CD4-positive, alpha-beta T cell treated with Interleukin-2 at 100 ng/mL for 4 hours (primary cell): ENCODE measurements at places on chromosomes 13 and 19.

GRCh38 chr19:5281588-5281987 lies 59.0 kb downstream of the PTPRS start:
- no peak for DNase-seq

DNA sequence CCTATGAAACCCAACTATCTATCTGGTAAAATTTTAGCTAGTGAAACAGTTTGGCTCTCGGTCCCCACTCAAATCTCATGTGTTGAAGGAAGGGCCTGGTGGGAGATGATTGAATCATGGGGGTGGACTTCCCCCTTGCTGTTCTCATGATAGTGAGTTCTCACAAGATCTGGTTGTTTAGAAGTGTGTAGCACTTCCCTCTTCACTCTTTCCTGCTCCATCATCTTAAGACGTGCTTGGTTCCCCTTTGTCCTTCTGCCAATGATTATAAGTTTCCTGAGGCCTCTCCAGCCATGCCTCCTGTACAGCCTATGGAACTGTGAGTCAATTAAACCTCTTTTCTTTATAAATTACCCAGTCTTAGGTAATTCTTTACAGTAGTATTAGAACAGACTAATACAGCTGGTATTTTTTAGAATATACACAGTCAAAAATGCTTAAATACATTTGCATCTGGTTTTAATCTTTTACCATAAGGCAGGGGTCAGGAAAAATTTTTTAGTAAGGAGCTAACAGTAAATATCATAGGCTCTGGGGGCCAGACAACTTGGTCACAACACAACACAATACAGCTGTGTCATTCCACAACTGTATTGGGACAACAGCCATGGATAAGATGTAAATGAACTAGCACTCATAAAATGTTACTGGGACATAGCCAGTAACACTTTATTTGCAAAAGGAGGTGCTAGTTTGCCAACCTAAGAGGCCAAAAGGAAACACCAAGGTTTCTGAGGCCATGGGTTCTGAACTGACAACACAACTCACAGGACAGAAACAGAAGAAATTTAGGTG lies 24.3 kb downstream of the DZIP1 start:
- no peak for DNase-seq

DNA sequence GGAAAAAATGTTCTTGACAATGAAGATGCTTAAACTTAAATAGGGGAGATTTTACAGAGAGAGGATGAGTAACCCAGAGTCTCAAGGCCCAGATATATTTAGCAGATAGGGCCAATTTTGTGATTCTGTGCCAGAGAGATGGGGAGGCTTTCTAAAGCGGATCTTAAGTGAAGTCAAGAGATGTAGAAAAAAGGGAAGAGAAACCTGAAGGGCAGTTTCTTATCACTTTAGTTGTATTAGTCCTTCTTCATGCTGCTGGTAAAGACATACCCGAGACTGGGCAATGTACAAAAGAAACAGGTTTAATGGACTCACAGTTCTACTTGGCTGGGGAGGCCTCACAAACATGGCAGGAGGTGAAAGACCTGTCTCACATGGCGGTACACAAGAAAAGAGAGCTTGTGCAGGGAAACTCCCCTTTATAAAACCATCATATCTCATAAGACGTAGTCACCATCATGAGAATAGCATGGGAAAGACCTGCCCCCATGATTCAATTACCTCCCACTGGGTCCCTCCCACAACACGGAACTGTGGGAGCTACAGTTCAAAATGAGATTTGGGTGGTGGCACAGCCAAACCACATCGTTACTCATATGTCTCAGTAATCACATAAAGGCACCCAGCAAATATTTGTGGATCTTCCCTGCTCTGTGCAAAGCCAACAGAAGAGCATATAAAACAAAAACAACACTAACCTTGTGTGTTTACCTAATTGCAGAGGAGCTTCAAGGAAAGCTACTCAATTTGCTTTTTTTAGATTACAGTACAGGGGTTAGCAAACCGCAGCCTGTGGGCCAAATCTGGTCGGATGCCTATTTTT lies 102.6 kb upstream of the MYCBP2 start:
- DNase-seq = peak; percentile 0

- DNase-seq = no peak
Observed at GRCh38 chr13:19050901-19051300, 130.7 kb downstream of the TUBA3C start.

GRCh38 chr13:41282129-41282571 lies 18.8 kb upstream of the MTRF1 start:
- DNase-seq = no peak

DNA sequence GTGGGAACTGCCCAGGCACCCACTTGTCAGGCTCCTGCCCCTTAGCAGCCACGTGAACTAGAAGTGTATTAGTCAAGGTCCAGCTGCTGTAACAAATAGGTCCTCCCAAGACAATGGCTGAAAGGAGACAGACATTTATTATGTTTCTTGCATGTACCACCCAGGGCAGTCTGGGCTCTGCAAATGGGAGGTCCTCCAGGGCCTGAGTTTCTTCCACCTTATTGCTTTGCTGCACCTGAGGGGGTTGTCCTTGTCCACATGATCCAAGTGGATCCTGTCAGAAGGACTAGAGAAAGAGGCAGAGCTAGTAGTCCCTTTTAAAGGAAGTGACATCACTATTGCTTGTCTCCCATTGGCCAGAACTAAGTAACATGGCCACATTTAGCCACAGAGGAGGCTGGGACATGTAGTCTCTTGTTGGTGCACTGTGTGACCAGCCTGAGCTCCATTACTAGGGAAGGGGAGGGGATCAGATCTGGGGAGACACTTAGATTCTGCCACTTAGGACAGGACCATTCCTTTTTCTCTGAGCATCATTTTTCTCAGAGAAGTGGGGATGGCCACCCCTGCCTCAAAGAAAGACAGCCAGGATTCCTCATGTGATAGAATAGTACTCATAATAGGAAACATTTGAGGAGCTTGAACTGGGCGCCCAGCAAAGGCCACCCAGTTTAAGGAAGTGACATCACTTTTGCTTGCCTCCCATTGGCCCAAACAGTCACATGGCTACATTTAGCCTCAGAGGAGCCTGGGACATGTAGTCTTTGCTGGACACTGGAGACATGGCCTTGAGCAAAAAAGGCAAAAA lies 15.1 kb downstream of the CC2D1A start:
- DNase-seq = peak; percentile 28

DNA sequence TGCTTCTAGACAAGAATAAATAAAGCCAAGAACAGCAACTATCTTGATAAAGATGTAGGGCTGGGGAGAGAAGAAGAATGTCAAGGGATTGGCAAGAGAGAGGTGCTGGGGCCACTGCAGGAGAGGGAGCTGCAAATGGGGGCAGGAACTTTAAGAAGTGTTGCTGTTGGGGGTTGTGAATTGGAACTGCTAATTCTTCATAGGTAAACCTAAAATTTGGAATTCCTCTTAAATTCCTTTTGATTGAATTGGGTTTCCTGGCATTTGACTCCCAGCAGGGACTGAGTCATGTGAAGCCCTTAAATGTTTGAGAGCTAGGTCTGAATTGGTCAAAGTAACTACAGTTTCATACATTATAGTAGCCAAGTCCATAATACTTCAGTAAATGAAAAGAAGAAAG lies 305.6 kb upstream of the TMTC4 start:
- no peak for DNase-seq

DNA sequence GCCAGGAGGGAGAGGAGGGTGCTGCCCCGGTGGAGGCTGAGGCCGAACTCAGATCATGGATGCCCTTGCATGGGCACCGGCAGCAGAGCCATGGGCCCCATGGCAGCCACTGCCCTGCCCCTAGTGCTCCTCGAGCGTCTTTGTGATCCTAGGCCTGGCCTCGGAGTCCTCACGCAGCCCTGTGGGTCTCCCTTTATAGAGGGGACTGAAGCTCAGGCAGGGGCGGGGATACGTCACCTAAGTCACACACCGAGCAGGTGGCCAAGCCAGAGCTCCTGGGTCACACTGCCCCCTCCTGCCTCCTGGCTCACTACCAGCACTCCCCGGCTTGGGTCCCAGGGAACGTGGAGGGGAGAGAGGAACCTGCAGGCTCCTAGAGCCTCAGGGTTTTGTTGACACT lies 28.7 kb downstream of the DHX34 start:
- DNase-seq = no peak

GRCh38 chr13:114318624-114319023 lies 4.3 kb downstream of the CHAMP1 start:
- DNase-seq = no peak

DNA sequence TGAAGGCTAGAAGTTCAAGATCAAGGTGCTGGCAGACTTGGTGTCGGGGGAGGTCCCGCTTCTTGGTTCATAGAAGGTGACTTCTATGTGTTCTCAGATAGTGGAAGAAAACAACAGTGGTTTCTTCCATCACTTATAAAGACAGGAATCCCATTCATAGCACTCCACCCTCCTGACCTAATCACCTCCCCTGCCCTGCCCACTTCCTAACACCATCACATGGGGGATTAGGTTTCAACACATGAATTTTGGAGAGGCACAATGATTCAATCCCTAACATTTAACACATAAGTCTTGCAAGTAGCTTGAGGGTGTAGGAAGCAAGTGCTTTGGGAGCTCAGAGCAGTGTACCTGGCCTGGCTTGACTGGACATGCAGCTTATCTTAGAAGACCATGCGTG lies 142.8 kb upstream of the TSHZ3 start:
- DNase-seq = no peak

DNA sequence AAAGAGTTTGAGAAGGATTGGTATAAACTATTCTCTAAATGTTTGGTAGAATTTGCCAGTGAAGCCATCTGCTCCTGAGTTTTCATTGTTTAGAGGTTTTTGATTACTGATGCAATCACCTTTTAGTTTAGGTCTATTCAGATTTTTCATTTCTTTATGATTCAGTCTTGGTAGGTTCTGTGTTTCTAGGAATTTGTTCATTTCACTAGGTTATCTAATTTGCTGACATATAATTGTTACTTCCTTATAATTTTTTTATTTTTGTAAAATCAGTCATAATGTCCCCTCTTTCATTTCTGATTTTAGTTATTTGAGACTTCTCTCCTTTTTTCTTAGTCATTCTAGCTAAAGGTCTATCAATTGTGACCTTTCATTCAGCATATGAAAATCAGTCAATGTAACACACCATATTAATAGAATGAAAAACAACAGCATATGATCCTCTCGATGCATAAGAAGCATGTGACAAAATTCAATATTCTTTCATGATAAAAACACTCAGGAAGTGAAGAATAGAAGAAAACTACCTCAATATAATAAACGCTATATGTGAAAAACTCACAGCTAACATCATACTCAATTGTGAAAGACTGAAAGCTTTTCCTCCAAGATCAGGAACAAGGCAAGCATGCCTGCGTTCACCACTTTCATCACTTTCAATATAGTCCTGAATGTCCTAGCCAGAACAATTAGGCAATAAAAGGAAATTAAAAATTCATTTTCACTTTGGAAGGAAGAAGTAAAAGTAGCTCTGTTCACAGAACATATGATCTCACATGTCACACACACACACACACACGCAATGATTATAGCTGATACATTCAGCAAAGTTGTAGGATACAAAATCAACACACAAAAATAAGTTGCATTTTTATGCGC lies 149.1 kb downstream of the COG6 start:
- no peak for DNase-seq

- DNase-seq = no peak
Observed at GRCh38 chr13:111510502-111511218, 190.2 kb downstream of the TEX29 start.

- no peak for DNase-seq
Observed at GRCh38 chr19:30423481-30423880, 51.3 kb downstream of the ZNF536 start.

GRCh38 chr19:56098731-56099568 lies 22.1 kb downstream of the ZNF787 start:
- no peak for DNase-seq
